Activated T-cell treated with anti-CD3 and anti-CD28 coated beads, Interleukin-2, amount 50 U/mL, for 48 hours (primary cell): ENCODE measurements at places on chromosomes 12 and 14.
A peak's percentile ranks its signal among the peaks of the same experiment; 100 is the strongest.

- DNase-seq = no peak
Measured at GRCh38 chr12:41576925-41577324, 388.8 kb downstream of the PDZRN4 start.

- DNase-seq = no peak
Measured at GRCh38 chr12:56150563-56150962, 1.8 kb upstream of the MYL6B start.

GRCh38 chr12:108768591-108769500 is 37.5 kb upstream of the CORO1C start:
- peak; percentile 25 for DNase-seq

DNA sequence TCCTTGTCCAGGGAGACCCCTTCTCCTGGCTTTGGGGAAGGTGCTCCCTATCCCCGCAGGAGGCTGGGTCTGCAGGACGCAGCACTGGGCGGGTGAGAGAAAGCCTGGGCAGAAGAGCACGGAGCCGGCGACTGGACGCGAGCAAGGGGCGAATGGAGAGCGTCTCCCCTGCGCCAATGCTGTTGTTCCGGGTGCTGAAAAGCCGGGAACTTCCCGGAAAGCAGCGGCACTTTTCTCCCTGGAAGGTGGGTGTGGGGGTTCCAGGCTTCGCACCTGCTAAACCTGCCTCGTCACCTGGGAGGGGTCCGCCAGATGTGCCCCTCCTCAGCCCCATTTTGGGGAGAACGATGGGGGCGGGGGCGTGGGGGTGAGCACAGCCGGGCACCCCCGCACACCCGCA is 417.1 kb upstream of the TMTC1 start:
- DNase-seq = no peak

- no peak for DNase-seq
Measured at GRCh38 chr14:65810322-65810721, 397.8 kb downstream of the FUT8 start.
